ENCODE measurements at places on chromosomes 11 and 22. TPM values are rescaled to one million over a fixed set of nuclear protein-coding genes. Genes with fewer than 3 reads are reported as not detected.

DNA sequence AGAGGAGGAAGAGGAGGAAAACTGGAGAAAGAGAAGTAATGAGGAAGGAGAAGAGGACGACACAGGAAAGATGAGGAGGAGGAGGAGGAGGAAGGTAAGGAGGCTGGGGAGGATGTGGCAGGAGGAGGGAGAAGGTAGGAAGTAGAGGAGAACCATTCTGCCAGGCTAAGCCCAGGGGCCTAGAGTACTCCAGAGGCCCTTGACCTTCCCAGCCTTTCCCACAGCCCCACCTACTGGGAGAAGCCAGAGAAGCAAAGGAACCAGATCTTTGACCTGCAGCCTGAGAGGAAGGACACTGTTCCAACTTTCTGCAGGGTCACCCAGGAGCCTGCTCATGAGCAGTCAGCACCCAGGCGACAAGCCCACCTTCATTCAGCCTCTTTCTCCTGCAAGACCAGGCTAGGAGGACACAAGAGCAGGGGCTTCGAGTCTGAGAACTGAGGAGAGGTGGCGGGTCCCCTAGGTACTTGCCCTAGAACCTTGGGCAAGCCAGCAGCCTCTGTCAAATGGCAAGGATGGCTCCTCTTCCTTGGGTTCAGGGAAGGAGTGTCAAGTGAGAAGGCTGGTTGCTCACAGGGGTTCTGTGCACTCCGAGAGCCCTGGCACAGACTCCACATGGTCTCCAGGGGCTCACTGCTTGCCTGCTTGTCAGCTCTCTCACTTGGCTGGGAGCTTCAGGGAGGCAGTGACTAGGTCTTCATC lies 27.9 kb upstream of the OAF start:
- DNase-seq, result no peak

Gene MMP27
- polyA plus RNA-seq, result not detected

GRCh38 chr11:79579063-79579462 lies 138.2 kb upstream of the TENM4 start:
- DNase-seq, result no peak

Gene MYRF
- 0.18 TPM for polyA plus RNA-seq

DNA sequence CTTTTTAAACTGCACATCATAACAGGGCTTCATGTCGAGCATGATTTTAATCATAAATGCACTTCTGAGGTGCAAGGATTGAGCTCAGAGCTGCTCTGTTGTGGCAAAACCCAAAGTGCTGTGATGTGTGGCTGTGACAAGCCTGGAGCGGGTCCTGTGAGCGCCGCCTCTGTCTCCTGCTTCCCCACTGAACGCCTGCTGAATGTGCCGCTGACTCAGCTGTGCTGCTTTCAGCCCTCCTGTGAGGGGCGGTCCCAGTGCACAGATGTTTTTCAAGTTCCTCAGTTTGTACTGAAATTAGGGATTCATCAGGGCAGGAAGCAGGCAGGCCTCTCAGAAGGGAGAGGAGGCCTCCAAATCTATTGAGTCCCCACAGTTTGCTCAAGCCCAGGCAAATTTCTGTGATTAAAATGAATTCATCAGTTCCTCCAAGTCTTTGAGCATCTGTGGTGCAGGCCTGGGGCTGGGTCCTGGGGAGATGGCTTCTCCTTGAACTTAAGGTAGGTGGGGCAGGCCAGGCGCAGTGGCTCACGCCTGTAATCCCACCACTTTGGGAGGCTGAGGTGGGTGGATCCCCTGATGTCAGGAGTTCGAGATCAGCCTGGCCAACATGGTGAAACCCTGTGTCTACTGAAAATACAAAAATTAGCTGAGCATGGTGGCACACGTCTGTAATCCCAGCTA lies 3.0 kb upstream of the GTSE1 start:
- peak; percentile 29 for DNase-seq

Gene SULT4A1
- polyA plus RNA-seq, result not detected

DNA sequence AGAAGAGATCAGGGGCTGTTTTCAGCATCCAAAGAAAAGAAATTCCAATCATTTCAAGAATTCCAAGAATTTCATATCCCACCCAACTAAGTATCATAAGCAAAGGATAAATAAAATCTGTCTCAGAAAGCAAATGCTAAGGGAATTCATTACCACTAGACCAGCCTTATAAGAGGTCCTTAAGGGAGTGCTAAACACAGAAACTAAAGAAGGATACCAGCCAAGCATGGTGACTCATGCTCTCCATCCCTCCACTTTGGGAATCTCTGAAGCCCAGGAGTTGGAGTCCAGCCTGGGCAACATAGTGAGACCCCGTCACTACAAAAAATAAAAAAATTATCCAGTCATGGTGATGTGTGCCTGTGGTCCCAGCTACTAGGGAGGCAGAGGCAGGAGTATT lies 17.8 kb downstream of the FADD start:
- no peak for DNase-seq

Gene PLA2G3
- not detected for polyA plus RNA-seq

Gene GLB1L2
- not detected for polyA plus RNA-seq

Gene RASSF10
- polyA plus RNA-seq, result not detected

- peak; percentile 1 for DNase-seq
Observed at GRCh38 chr11:83438438-83438837, 152.3 kb upstream of the CCDC90B start.

Gene GDPD4
- polyA plus RNA-seq, result not detected

Gene PIWIL4
- polyA plus RNA-seq, result 1.1 TPM

DNA sequence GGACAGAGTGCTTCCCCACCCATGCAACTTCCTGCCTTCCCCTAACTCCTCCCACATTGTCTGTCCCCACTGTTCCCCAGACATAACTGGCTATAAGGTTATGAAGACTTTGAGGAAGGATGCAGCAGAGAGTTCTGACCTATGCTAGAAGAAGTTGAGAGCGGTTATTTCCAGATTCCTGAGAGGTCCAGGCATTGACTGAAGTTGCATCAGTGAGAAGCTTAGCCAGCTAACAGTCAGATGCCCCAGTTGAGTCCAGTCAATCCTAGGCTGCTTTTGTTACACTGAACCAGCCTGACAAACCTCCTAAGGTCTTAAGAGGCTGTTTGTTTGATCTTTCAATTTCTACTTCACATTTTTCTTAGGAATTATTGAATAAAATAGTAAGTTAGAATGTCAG lies 937.9 kb upstream of the CCDC90B start:
- no peak for DNase-seq

DNA sequence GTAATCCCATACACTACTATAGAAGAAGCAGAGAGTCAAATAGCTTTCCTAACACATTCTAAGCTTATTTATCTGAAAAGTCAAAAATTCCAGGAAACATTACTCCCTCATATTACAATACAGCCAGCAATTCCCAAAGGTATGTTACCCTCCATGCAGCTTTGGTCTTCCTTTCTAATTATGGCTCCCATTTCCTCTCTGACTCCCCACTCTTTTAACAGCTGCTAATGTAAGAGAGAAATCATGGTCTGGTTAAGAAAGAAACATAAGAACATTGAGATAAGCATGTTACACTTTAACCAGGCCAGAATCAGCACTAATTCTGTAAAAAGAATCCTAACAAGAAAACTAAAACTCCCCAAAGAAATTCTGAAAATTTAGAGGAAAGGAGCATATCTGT lies 6.8 kb downstream of the PPP2R1B start:
- DNase-seq, result no peak

Gene PGGHG
- polyA plus RNA-seq, result 1.6 TPM

DNA sequence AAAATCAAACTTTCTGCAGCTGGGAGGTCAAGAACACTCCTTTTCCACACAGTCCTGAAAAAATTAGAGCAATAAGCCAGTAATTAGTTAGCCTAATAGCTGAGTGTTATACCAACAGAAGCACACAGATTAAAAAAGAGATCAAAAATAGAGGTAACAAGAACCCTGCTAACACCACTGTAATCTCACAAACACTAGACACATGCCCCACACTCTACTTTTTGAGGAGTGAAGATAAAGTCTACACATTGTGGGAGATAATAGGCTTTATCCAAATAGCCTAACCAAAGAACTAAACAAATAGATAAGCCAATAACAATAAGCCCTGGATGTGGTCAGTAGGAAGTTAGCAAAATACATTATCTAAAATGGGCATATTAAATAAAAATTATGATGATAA lies 372.7 kb upstream of the ANO5 start:
- DNase-seq, result no peak

DNA sequence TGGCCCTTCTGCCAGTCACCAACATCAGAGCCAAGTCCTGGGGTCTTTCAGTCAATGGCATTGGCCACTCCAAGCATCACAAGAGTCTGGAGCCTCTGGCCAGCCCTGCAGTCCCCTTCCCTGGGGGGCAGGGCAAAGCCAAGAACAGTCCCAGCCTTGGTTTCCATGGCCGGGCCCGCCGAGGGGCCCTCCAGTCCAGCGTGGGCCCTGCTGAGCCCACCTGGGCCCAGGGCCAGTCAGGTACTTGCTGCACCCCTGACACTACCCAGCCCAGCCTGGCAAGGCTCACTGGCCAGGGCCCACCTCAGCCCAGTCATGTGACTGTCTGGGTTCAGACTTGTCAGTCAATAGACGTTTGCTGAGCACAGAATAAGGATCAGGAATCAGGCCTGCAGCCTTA lies 10.8 kb downstream of the TMEM258 start:
- DNase-seq, result no peak

Gene DNAJC4
- 32.5 TPM for polyA plus RNA-seq

Gene OR2AG1
- not detected for polyA plus RNA-seq

Gene PHF21A
- polyA plus RNA-seq, result 51.8 TPM

DNA sequence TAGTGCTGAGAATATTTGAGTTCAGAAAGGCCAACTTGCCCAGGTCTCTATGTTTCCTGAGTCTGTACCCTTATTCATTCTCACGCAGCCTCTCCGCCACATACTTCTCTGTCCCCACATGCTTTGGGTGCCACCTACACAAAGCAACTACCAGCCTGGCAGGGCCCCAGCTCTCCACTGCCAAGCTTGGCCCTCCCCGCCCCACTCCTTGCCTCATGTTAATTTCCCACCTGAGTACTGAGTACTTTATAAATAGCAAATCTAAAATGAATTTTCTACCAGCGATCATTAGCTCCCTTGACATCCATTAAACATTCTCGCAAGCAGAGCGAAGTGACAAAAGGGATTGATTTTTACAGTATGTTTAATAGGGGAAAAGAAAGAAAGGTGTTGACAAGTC lies 20.8 kb downstream of the NTM start:
- no peak for DNase-seq

GRCh38 chr11:10460611-10461275 lies 5.7 kb downstream of the AMPD3 start:
- DNase-seq, result no peak

Gene MPZL2
- 8.0 TPM for polyA plus RNA-seq

GRCh38 chr22:35292786-35293185 lies 6.9 kb upstream of the TOM1 start:
- DNase-seq, result no peak

Gene KRTAP5-2
- polyA plus RNA-seq, result not detected

Gene RIBC2
- not detected for polyA plus RNA-seq

GRCh38 chr11:124887667-124888013 lies 10.0 kb downstream of the ROBO4 start:
- no peak for DNase-seq

Gene AMOTL1
- polyA plus RNA-seq, result 0.41 TPM

Gene BTG4
- not detected for polyA plus RNA-seq

- DNase-seq, result no peak
Observed at GRCh38 chr11:2295971-2296912, 5.5 kb downstream of the C11orf21 start.

GRCh38 chr11:133362916-133363315 lies 169.4 kb downstream of the OPCML start:
- DNase-seq, result no peak

DNA sequence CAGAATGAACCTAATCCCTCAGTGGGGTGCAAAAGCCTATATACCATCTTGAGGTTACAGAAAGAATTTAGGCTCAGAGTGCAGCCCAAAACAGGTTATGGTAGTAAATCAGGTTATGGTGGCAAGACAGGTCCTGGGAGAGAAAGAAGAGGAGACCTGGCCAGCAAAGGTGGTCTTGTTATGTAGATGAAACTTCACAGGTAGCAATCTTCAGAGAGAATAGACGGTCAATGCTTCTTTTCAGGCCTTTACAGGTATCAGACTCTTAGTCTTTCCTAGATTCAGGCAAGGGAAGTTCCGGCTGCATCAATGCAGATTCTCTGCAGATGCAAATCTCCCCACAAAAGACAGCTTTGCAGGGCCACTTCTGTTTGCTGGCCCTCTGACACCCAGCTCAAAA lies 45.8 kb upstream of the SORL1 start:
- DNase-seq, result no peak

GRCh38 chr11:29310725-29311342 lies 706.0 kb downstream of the KCNA4 start:
- DNase-seq, result no peak

DNA sequence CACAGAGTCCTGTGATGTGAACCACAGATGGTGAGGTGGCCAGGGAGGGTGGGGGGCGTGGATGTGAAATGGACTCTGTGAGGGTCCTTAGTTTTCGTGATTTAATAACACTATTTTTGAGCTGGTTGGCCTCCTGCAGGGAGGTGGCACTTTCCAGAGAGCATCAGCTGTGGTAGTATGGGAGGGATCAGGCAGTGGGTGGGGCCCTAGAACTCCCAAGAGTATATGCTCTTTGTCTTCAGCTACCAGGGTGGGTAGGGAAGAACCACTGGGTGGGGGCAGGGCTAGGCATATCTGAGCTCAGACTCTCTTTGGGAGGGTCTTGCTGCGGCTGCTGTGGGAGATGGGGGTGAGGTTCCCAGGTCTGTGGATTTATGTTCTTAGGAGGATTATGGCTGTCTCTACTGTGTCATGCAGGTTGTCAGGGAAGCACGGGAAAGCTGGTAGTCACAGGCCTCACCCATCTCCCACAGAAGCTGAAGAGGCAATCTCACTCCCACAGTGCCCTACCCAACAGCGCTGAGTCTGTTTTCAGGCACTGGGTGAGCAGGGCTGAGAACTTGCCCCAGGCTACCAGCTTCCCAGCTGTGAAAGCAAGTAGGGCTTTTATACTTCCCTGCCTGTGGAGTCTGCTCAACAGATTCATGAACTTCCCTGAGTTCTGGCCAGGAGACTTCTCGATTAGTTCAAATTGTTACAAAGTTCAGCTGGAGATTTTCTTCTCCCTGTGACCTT lies 47.9 kb upstream of the SNX19 start:
- no peak for DNase-seq

DNA sequence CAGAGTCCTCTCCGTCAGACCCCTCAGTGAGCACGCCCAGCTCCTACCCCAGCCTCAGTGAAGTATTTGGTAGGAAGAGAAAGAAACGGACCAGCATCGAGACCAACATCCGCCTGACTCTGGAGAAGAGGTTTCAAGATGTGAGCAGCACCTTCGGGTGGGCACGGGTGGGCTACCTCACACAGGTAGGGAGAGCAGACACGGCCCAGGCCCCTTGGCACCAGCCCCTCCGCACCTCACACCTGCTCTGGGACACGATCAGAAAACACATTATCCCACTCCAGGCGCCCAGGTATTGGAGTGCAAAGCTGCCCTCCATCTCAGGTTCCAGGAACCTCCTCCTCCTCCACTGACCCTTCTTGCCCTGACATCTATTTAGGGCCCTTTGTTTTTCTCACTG lies 17.6 kb upstream of the TLCD5 start:
- no peak for DNase-seq

Data from CD14-positive monocyte (primary cell).